ENCODE measurements at places on chromosomes 1 and 21.

- no peak for DNase-seq
Observed at GRCh38 chr1:227562933-227563323, 428 bp upstream of the ZNF678 start.

- no peak for DNase-seq
Observed at GRCh38 chr1:39727932-39728317, 10.8 kb upstream of the PPIE start.

DNA sequence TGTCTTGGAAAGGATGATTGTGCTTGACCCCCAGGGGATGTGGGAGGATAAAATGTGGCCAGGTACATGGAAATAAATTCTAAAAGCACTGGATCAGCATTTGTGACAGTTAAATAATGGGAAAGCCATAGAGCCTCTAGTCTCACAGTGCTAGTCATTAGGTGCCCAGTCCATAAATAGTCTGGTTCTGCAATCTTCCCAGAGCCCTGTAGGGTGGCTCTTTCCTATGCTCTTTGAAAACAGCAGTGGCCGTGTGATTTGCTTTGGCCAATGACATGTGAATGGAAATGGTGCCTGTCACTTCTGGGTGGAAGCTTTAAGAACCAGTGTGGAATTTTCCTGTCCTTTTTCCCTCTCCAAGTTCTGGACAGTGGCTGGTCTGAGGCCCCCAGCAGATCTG, 113.2 kb downstream of the TRABD2B start:
- no peak for DNase-seq

GRCh38 chr1:16092923-16093511, 19.6 kb upstream of the FAM131C start:
- no peak for DNase-seq

- no peak for DNase-seq
Observed at GRCh38 chr1:189312499-189312898, 1165.2 kb downstream of the BRINP3 start.

GRCh38 chr21:38661197-38661871, 144.4 kb upstream of the ETS2 start:
- DNase-seq, result no peak

DNA sequence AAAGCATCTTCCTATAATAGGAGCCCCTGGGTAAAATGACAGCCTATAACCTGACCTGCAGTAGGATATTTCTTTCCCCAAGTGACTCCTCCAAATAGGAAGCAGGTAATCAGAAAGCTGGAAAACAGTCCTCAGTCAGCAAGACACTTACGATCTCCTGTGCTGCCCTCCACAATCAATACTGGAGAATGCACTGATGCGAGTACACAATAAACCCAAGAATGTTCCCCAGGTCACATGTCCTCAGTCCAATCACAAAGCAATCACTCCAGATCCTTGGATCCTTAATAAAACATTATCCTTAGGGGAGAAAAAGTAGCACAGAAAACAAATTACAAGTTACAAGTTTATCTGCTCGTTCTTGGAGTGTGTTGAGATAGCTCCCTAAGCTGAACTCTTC, 233.1 kb downstream of the SLC45A1 start:
- no peak for DNase-seq

DNA sequence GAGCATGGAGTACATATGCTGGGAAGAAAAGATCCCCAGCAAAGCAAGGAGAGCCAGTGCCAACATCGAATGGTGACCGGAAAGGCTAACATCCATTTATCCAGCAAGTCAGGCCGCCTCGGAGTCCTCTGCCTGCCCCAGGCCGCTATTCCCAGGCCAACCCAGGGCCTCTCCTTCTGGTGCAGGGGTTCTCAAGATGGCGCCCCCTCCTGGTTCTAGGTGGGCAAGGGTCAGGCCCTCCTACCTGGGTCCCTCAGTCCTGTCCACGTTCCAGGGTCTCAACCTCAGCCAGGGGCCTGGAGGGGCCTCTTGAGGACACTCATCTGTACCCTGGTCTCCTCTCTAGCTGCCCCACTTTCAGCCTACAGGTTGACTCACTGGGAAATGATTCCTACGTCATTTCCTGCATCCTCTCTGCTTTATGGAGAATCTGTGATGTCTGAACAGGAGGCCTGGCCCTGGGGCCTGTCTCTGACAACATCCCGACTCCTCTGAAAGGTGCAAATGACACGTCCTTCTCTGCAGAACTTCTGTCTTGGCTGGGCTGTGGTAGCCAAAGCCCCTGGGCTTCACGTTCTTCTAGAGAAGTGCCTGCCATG, 145.3 kb downstream of the PSMG1 start:
- no peak for DNase-seq

DNA sequence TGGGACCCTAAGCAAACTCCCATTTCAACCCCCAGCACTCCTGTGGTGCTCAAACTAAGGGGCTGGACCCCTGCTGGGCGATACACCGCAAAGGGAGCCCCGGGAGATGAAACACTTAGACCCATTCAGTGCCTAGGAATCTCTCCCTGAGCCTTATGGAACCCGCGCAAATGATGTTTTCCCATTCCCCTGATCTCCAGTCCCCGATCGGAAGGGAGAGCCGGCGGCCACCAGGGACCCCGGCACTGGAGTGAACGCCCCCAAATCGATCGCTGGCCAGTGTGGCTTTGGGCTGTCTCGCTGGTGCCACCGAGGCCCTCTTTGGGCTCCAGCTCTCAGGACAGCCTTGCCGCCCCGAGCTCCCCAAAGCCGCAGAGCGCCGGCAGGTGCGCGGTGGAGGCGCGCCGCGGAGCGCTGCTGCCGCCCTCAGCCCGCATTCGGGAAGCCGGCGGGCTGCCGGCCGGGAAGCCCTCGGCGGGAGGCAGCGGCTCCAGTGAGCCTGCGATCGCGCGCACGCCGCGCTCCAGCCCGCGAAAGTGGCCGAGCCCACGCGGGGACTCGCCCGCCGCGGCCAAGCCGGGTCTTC, 1.1 kb downstream of the PLXNA2 start:
- peak; percentile 70 for DNase-seq

GRCh38 chr21:42552407-42553336, 39.0 kb downstream of the SLC37A1 start:
- no peak for DNase-seq
